ENCODE measurements at places on chromosomes 3 and 15. TPM values are rescaled to one million over a fixed set of nuclear protein-coding genes. Genes with fewer than 3 reads are reported as not detected.

The CALML4 gene
- 0.66 TPM for total RNA-seq

The GOLGA8O gene
- total RNA-seq: 0.56 TPM

The SRP14 gene
- total RNA-seq: 218 TPM

The PCLAF gene
- 1.6 TPM for total RNA-seq

The GREM1 gene
- not detected for total RNA-seq

The CAMKV gene
- total RNA-seq: not detected

The OR5K4 gene
- not detected for total RNA-seq

The BCHE gene
- total RNA-seq: 0.76 TPM

The GP9 gene
- 0.42 TPM for total RNA-seq

The WNT5A gene
- 1.8 TPM for total RNA-seq

The CD200 gene
- 0.36 TPM for total RNA-seq

The HCN4 gene
- not detected for total RNA-seq

The SNX22 gene
- total RNA-seq: not detected

The SPRED1 gene
- 7.2 TPM for total RNA-seq

The SI gene
- not detected for total RNA-seq

The LRTM1 gene
- not detected for total RNA-seq

The PLCH1 gene
- total RNA-seq: 0.10 TPM

The GPR149 gene
- not detected for total RNA-seq

The SMAD6 gene
- total RNA-seq: 2.4 TPM

The UBA7 gene
- total RNA-seq: 5.5 TPM

The CCR8 gene
- total RNA-seq: not detected

The GPR171 gene
- total RNA-seq: not detected

The GHSR gene
- not detected for total RNA-seq

The CTXN2 gene
- total RNA-seq: not detected

The CDCP1 gene
- 0.42 TPM for total RNA-seq

The ECE2 gene
- not detected for total RNA-seq

The XIRP1 gene
- total RNA-seq: 52.4 TPM

The LMAN1L gene
- total RNA-seq: not detected

The FOXL2 gene
- not detected for total RNA-seq

The CASR gene
- not detected for total RNA-seq
